ENCODE measurements at places on chromosomes 12 and 14.

DNA sequence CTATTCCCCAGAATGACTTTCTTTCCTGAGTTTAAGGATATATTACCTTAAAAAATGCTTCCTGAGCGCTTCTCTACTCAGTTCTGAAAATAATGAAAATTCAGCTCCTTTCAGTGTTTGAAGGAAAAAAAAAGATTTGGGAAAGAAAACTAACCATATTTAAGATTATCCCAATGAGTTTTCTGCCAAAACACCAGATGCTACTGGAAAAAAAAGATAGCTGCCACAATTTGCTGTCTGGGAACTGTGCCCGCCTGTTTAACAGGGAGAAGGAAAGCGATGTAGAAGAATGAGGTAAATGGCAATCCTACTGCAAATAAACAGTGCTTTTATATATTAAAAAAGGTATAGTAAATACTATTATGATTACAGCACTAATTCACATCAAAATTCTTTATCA is 367.6 kb upstream of the PRICKLE1 start:
- no peak for DNase-seq

DNA sequence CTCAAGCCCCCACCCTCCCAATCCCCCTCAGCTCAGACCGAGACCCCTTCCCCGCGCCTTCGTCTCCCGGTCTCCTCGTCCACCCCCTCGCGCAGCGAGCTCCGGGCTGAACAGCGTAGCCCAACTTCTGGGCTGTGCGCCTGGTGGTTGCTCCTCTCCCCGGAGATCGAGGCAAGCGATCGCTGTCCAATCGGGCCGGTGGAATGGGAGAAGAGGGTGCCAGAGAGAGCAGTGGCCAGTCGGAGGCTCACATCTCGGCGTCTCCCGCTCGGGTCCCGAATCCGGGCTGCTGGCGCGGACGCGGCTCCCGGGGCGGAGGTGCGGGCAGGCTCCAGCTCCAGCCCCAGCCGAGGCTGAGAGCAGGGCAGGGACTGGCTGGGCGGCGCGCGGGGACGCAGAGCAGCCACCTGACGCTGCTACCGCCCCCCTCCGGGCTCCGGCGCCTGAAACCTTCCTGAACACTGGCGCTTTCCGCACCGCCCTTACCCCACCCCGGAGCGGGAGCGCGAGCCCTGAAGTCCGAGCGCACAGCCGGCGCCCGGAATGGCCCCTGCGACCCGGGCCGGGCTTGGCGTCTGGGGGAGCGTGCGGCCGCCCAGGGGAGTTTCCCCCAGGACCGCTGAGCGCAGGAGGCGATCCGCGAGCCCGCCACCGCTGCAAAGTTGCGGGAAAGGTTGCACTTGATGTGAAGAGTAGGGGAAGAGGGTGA is 508 bp upstream of the KCNH5 start:
- peak; percentile 66 for DNase-seq

- peak; percentile 32 for DNase-seq
These were observed 610 bp downstream of the VSIG10 start for GRCh38 chr12:118103201-118103600.

DNA sequence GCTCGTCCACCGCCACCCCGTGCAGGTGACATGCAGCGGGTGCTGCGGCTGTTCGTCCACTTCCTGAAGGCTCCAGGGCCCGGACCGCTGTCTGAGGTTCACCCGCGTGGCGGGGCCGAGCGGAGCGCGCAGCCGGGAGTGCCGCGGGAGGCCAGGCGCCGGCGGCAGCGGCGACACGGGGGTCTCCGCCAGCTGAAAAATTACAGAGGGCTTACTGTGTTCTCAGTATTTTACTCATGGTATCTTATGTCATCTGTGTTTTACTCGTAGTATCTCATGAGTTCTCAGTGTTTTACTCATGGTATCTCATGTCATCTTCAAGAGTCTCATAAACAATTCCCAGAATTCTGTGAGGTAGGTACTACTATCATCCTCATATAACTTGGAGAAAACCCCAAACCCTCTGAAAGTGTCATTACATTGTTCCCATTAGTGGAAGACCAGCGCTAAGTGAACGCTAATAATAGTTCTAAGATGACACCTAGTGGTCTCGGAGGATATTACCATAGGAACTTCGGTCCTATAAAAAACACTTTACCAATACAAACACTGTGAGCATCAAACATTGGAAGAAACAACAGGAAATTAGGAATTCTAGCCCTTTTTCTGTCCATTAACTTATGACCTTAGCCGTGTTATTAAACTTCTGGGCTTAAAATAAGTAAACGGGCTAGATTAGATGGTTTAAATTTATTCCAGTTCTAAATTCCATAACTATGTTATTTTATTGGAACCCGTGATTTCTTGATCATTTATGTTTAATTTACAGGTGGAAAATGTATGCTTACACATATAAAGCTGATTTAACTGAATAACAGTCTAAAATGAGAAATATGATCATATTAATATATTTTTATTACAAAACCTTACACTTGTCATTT is 32.4 kb downstream of the AK7 start:
- DNase-seq, result peak; percentile 58

- no peak for DNase-seq
These were observed 93.8 kb downstream of the SLC38A6 start for GRCh38 chr14:61074852-61075251.

DNA sequence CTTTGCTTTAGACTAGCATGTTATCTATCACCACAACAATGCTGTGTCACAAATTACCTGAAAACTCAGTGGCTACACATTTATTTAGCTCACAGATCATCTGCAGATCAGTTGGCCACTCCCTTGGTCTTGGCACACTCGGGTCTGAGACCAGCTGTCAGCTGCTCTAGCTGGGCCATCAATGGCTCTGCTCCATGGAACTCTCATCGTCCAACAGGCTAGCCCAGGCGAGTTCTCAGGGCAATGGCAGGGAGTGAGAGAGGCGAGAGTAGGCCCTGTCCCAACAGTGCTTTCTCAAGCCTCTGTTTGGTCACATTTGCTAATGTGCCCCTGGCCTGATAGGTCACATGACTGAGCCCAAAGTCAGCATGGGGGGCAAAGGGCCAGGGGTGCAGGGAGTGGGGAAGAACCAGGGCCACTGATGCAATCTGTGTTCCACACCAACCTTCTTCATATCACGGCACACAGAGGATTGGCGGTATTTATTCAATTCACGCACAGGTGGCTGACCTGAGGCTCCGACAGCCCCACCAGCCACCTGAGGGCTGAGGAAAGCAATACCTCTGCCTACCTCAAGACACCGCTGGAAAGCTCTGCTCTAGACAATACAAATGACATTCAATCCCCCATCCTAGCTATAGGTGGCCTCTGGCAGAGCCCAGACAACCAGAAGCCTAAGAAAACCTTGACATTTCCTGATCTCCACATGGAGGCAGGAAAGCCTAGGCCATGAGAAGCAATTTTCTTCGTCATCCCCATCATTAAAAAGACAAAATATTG is 82.5 kb downstream of the NT5DC3 start:
- no peak for DNase-seq

Data from HEK293T (cell line).